ENCODE measurements at places on chromosomes 7 and 10.

- DNase-seq: no peak
Observed at GRCh38 chr10:62341419-62341818, 32.8 kb upstream of the ZNF365 start.

- no peak for DNase-seq
Observed at GRCh38 chr10:116973946-116974455, 31.0 kb downstream of the SHTN1 start.

DNA sequence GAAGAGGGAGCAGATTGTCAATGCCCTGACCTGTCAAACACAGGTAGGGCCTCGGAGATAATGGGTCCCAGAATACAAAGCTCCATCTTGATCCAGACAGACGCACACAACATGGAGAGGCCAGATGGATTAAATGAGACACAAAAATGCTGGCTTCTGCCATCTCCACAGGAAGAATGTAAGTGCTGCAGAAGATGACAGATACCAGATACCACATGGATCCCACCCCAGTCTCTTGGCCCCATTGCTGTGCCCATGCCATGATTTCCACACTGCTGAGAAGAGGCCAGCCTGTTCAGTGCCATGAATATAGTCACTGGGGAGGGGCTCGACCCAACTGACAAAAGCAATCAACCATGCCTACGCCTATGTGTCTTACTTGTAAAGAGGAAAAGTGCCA, 487.9 kb downstream of the PARD3 start:
- no peak for DNase-seq

DNA sequence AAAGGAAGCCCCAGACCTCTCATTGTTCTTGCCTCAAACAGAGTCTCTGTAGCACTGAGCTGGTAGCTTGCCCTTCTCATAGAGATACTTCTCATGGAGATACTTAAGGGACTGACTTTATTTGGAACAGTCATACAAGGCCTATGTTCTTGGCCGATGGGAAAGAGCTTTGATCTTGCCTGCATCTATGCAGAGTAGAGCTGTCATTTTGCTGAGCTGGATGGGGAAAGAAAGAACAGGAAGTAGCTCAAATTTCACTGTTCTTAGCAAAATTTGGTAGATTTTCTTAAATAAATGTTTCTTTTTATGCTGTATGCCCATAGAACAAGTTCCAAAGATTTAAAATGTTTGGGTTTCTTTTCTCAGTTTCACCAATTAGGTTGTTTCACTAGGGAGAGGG, 119.3 kb upstream of the SEC61G start:
- no peak for DNase-seq

DNA sequence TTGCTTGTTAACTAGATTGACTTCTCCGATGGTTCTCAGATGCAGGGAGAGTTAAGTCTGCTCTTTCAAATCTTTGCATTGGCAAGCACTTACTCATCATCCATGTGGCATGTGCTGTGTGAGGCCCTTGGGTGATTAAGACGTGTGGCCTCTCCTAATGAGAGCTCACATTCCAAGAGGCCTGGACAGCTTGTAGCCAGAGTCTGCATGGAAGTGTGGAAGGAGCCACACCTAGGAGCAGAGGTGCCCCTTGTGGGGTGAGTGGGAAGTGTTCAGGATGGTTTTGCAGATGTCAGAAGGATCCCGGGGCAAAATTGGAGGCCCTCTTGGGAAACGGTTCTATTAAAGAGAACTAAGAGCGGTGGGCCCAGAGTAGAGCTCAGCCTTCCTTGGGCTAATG, 225.9 kb downstream of the PAXIP1 start:
- DNase-seq: no peak

- no peak for DNase-seq
Observed at GRCh38 chr7:47601119-47601880, 19.4 kb upstream of the TNS3 start.

GRCh38 chr7:107154826-107155225, 14.0 kb upstream of the HBP1 start:
- DNase-seq: no peak

DNA sequence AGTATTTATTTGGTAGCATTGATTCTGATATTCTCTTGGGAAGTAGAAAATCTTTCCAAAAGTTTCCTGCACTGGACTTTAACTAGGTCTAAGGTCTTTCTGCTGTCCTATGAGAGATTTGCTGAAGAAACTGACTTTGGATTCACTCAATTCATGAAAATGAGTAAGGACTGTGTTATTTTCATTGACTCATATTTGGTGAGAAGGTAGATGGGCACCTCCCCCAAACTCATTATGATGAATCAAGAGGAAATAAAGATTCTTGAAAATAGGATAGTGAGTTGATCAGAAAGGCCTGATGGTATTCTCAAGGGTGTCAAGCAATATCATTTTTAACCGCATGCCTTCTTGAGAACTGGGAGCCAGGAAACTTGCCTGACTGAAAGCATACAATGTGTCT, 110.3 kb downstream of the RNF133 start:
- no peak for DNase-seq

DNA sequence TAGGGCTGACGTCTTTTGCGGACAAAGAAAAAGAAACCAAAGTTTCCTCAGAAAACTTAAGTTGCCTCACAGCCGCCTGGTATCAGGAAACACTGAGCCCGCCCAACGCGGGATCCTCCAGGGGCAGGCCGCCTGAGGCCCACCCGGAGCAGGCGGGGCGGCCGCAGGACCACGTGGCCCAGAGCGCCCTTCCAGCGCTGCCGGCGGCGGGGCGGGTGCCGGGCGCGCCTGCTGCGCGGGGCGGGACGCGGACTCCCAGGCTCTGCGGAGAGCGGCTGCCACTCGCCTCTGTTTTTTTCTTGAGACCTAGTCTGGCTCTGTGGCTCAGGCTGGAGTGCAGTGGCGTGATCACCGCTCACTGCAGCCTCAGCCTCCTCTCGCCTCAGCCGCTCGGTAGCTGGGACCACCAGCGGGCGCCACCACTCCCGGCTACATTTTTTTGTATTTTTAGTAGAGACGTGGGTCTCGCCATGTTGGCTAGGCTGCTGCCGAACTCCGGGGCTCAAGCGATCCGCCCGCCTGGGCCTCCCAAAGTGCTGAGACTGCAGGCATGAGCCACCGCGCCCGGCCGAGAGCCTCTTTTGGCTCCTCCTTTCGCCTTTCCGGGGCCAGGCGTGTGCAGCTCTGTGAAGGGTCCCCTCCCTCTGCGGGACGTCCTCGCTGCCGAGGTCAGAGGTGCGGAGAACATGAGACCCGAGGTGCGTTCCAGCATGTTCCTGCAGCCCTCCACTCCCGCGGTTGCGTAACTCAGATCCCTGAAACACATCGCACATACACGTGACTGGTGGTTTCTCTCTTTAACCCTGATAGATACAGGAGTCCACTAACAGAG, 11.6 kb upstream of the HNRNPF start:
- peak; percentile 59 for DNase-seq

GRCh38 chr7:51012569-51013217, 230.0 kb upstream of the GRB10 start:
- no peak for DNase-seq

GRCh38 chr10:103934308-103934707, 16.3 kb upstream of the STN1 start:
- no peak for DNase-seq

- DNase-seq: no peak
Observed at GRCh38 chr7:69994886-69995542, 396.7 kb downstream of the AUTS2 start.

DNA sequence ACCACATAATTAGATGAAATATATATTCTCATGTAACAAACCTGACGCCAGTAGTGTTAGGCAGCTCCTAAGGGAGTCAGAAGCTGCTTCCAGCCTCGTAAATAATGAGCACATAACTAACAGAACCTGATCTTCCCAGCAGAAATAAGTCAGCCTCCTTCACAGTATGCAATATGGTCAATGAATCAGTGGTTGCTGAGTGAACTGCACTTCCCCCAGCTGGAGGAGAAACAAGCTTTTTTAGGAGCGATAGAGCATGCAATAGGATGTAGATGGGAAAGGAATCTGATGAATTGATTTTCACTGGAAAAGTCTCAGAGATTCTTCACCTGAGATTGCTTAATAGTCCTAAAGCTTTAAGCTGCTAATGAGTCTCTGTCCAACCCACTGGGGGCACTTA, 337.2 kb upstream of the LRGUK start:
- DNase-seq: no peak

- no peak for DNase-seq
Observed at GRCh38 chr7:154997840-154998370, 5.0 kb downstream of the PAXIP1 start.

DNA sequence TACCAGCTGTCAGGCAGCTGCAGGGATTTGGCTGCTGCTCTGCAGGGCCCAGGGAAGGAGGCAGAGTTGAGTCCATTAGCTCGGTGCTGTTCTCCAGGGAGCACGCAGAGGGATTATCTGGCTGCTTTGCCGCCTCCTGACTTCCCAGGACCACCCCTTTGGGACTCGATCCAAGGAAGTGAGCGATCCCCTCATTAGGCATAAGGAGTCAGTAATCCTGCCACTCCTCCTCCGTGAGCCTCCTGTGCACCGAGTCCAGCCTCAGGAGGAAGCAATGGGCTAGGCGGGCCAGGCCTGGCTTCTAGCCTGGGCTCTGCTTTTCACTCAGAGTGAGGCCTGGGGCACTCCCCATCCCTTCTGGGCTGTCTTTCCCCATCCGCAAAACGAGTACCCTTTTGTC, 417.9 kb downstream of the RPS24 start:
- no peak for DNase-seq

DNA sequence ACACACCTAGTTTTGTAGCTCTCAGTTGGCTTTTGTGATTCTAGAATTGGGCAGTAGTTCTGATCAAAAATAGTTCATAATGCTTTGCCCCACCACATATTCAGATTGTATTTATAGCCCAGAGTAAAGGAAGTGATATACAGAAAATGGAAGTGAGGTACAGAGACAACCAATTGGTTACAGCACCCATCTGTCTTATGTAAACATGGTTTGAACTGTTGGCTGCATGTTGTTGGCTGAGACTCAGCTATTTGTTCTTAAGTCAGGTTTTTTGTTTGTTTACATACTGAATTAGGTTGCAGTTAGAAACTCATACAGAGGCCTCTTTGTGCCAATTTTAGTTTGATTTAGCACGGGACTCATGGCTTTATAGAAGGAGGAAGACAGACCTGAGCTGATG, 158.9 kb upstream of the GPR26 start:
- DNase-seq: no peak

DNA sequence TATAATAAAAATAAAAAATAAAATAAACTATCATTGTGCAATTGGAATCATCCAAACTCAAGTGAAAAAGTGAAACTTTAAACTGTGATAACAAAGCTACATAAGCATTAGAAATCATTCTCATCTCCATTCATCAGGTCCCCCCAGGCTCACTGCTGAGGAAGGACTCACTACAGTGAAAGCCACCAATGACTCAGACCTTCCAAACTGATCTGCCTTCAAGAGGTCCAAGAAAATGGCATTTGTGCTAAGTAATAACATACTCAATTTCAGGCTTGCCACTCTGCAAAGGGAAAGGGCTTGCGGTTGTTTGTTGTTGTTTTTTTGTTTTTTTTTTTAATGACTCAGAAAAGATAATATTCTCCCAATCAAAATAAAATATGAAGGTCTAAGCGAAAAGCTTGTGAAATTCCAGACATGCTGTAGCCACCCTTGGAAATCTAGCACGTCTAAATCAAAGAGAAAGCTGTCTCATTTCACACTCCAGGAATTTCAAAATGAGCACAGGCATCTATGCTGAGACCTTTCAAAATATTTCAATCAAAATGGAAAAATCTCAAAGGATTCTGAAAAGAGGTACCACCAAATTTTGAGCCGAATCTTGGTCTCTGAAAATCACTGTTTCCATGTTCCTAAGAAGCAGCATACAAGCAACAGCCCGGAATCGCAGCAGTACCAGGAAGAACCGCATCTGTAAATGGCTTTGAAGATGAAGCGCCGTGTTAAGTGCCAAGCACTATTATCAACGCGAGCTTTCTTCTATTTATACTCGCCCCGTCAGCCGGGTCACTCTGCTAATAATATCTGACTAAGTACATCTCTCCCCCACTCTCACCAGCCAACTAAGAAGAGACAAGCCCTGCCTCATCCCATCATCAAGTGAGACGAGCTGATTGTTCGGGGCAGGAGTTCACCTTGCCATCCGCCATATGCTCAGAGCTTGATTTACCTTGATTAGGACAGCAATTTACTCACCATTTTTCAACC, 13.5 kb downstream of the SFMBT2 start:
- no peak for DNase-seq
